ENCODE measurements at places on chromosomes 12 and 14. TPM values are rescaled to one million over a fixed set of nuclear protein-coding genes. Genes with fewer than 3 reads are reported as not detected.

Gene RD3L
- not detected for total RNA-seq

Gene GPR84
- 1.5 TPM for total RNA-seq

Gene KLRD1
- total RNA-seq, result 4.9 TPM

Gene OTOGL
- 0.71 TPM for total RNA-seq

GRCh38 chr14:100341301-100342031 lies 18.3 kb downstream of the SLC25A47 start:
- no peak for DNase-seq
- H3K27me3 ChIP-seq, result no peaks in the 10 kb centered on the region
- H3K36me3 ChIP-seq, result peaks cover 7% of the 10 kb centered on the region
- H3K4me1 ChIP-seq, result no peaks in the 10 kb centered on the region
- no peak overlapping the region for H3K4me3 ChIP-seq

DNA sequence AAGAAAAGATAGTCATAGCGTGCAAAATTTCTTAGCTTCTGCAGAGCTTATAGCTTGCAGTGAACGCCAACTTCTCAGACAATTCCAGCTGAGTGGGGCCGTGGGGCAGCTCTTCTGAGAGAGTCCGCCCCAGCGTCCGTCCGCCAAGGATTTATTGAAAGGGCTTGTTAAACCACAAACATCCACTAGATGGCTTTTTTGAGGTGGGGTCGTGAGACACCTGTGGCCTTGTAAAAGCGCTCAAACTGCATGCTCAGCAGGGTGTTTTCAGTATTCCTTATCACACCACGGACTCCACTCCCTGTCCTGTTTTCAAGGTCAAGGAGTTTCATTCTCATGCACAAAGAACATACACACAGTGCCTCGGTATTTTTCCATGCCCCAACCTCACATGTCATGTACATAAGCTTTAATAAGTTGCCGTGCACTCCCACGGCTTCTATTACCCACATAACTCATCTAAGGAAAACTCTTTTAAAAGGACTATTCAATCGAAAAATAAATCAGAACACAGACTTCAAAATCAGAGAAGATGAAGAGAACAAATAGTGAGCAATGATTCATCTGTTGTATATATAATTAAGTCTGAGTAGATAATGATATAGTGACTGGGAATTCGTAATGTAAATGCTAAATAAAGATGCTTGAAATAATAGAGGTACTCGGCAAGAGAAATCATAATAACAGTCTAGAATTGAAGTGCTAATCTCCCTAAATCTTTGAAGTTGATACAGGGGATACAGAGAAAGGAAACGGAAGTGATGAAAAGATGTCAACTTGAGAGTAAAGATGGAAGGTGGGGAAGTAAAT lies 46.7 kb downstream of the WBP11 start:
- no peak overlapping the region for H3K27ac ChIP-seq
- H3K4me1 ChIP-seq, result no peaks in the 10 kb centered on the region
- DNase-seq, result no peak
- no peak overlapping the region for H3K4me3 ChIP-seq
- no peaks in the 10 kb centered on the region for H3K36me3 ChIP-seq

DNA sequence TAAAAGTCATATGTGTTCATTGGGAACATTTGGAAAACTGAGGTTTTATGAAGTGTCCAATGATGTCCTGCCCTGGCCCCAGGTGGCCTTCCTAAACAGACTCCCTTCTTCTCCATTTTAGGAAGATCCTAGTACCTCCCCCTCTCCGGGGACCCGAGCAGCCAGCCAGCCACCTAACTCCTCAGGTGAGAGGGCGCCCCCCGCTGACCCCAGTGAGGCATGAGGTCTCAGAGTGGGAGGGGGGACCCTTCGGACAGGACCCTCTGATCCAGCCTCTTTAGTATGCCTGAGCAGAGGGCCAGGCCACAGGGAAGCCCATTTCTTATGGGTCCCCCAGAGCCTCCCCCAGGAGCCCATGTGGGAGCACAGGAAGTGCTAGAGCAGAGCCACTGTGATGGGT lies 23.7 kb downstream of the DEGS2 start:
- H3K4me1 ChIP-seq, result peaks cover 3% of the 10 kb centered on the region
- no peaks in the 10 kb centered on the region for H3K27me3 ChIP-seq
- no peak overlapping the region for H3K27ac ChIP-seq
- DNase-seq, result no peak
- H3K4me3 ChIP-seq, result no peak overlapping the region
- peaks cover 35% of the 10 kb centered on the region for H3K36me3 ChIP-seq

GRCh38 chr14:78005325-78005724 lies 164.8 kb upstream of the NRXN3 start:
- no peak overlapping the region for H3K4me3 ChIP-seq
- no peaks in the 10 kb centered on the region for H3K36me3 ChIP-seq
- DNase-seq, result no peak

- no peaks in the 10 kb centered on the region for H3K36me3 ChIP-seq
- no peaks in the 10 kb centered on the region for H3K4me1 ChIP-seq
- no peak overlapping the region for H3K4me3 ChIP-seq
- no peaks in the 10 kb centered on the region for H3K27me3 ChIP-seq
- H3K27ac ChIP-seq, result no peak overlapping the region
Observed at GRCh38 chr14:46322730-46323403, 328.7 kb downstream of the RPL10L start.

- DNase-seq, result no peak
- no peak overlapping the region for H3K4me3 ChIP-seq
- no peaks in the 10 kb centered on the region for H3K36me3 ChIP-seq
- H3K4me1 ChIP-seq, result no peaks in the 10 kb centered on the region
Observed at GRCh38 chr14:101542391-101542790, 18.9 kb upstream of the DIO3 start.

- H3K4me3 ChIP-seq, result no peak overlapping the region
- H3K36me3 ChIP-seq, result no peaks in the 10 kb centered on the region
- H3K4me1 ChIP-seq, result peaks cover 35% of the 10 kb centered on the region
- no peak overlapping the region for H3K27ac ChIP-seq
- H3K27me3 ChIP-seq, result no peaks in the 10 kb centered on the region
Observed at GRCh38 chr12:114760151-114760877, 76.3 kb upstream of the TBX3 start.

- H3K27ac ChIP-seq, result no peak overlapping the region
- no peaks in the 10 kb centered on the region for H3K36me3 ChIP-seq
- no peaks in the 10 kb centered on the region for H3K27me3 ChIP-seq
Observed at GRCh38 chr14:54322246-54322645, 74.6 kb upstream of the CDKN3 start.
